Renal pelvis (tissue), 12 donors: ENCODE measurements at places on chromosomes 3 and 15. TPM values are rescaled to one million over a fixed set of nuclear protein-coding genes. Genes with fewer than 3 reads are reported as not detected.

Gene SLC9C1
- polyA plus RNA-seq = 0.48 TPM

Gene DLL4
- polyA plus RNA-seq = 8.6 TPM

Gene GOLGA8N
- polyA plus RNA-seq = 42.7 TPM

Gene MYO1E
- polyA plus RNA-seq = 162 TPM

Gene ECE2
- polyA plus RNA-seq = 0.04 TPM

Gene CYP8B1
- 0.84 TPM for polyA plus RNA-seq

Gene CERS3
- polyA plus RNA-seq = not detected
